HT-29 (cell line): ENCODE measurements at places on chromosomes 1 and 21.
A peak's percentile ranks its signal among the peaks of the same experiment; 100 is the strongest.

- DNase-seq, result no peak
Observed at GRCh38 chr1:3038113-3038551, 16.9 kb downstream of the ACTRT2 start.

DNA sequence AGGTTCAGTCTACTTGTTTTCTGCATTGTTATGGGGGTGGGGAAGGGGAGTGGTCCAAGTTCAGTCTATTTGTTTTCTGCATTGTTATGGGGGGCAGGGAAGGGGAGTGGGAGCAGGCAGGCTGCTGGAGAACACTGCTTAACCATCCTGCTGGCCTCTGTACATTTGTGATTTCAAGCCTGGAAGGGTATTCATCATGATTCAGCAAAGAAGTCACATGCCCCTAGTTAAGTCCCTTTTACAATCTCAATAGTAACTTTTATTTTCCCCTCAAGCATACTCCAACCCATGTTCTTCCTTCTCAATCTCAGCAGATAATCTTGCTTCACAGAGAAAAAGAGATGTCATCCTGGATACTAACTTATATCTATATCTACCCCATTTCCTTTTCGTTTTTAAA, 7.9 kb downstream of the LYST start:
- no peak for DNase-seq

- DNase-seq, result no peak
Observed at GRCh38 chr1:970242-970972, 4.1 kb downstream of the PLEKHN1 start.

- no peak for DNase-seq
Observed at GRCh38 chr1:41502912-41503311, 18.4 kb upstream of the EDN2 start.

- no peak for DNase-seq
Observed at GRCh38 chr1:59428828-59429227, 131.9 kb downstream of the FGGY start.

DNA sequence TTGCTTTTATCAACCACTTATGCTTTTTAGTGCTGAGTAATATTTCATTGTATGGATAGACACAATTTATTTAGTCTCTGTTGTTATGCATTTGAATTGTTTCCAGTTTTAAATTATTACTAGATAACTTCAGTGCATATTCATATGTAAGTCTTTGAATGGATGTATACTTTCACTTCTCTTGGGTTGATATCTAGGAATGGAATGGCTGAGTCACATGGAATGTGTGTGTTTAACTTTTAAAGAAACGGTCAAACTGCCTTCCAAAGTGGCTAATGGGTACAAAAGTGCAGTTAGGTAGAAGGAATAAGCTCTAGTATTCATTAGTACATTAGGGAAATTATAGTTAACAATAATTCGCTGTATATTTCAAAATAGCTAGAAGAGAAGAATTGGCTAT, 82.4 kb downstream of the NPHS2 start:
- DNase-seq, result no peak

DNA sequence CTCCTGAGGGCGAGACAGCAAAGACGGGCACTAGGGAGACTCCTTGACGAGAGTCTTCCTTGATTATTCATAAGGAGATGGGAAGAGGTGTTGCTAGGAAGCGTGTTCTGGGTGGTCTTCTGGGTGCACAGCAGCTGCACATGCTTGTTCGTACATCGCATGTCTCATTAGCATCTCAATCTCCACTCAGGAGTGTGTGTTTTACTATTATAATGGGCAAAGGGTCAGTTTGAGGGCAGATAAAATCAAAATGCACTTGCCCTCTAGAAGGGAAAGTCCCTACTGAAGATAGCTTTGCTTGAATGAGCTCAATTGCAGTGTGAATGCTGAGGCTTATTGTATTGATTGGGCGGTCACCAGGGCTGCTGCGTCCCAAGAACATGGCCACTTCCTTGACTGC, 50.2 kb upstream of the SCCPDH start:
- no peak for DNase-seq

GRCh38 chr1:119260506-119260905, 108.1 kb upstream of the HAO2 start:
- no peak for DNase-seq

GRCh38 chr1:152189657-152190442, 30.8 kb upstream of the RPTN start:
- DNase-seq, result peak; percentile 82

- no peak for DNase-seq
Observed at GRCh38 chr1:90593312-90593711, 123.8 kb downstream of the BARHL2 start.

GRCh38 chr1:68361346-68361910, 88.3 kb downstream of the RPE65 start:
- no peak for DNase-seq

DNA sequence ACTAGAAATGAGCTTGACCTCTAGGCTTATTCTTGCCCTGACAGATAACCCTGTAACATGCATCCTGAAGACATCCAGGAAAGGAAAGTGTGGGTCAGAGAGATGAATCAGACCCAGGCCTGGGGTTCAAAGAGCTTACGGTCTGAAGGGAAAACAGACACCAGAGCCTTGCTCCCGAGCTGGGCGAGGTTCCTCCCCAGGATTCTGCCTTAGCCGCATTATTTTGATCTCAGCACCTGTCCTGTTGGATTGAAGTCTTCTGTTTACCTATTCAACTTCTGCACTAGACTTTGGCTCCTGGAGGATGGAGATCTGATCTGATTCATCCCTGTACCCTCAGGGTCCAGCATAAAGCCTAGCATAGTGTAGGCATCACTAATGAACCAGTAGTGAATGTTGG, 1.9 kb downstream of the CYP4B1 start:
- no peak for DNase-seq

DNA sequence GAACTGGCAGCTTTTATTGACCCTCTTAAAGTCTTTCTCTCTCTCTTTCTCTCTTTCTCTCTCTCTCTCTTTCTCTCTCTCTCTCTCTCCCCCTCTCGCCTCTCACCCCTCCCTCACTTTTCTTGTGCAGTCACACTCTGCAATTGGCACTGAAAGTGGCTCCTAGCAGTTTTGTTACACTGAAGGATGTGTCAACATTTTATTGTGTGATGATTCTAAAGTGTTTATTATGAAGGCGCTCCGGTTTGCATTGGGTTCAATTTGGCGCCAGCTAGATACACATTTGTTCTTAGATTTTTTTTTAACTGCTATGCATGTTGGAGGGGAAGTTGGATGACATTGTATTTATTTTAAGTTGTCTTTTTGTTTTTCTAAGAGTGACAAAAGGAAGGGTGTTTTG, 64.0 kb upstream of the CHRM3 start:
- no peak for DNase-seq

- no peak for DNase-seq
Observed at GRCh38 chr1:70486676-70487458, 75.8 kb downstream of the CTH start.

DNA sequence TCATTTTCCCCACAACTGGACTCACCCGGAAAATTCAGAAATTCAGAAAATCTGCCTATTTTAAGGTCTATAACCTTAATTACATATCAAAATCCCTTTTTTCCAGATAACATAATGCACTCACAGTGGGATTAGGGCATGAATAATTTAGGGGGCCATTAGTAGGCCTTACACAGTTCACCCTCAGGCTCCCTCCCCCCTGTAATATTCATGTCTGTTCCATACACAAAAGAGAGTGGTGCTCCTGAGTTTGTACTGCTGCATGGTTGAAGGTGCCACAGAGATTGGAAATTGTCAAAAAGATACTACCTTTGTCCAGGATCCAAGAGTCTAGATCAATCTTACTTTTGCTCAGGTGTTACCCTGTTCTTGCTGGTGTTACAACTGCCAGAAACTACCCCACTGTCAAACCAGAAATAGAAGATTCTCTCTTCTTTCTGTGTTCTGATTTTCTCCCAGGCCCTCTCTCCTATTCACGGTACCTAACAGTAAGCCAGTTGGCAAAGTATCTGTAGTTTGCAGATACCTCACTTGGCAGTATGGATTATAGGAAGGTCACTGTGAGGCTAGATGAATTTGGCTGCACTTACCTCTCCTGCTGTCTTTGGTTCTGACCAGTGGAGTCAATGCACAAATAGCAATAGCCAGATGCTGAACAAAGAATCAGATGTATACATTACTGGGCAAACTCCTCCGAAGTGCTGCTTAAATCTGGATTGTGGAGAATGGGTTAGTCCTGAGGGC, 53.2 kb downstream of the C1orf198 start:
- no peak for DNase-seq

- no peak for DNase-seq
Observed at GRCh38 chr1:162011337-162012012, 12.2 kb downstream of the OLFML2B start.

DNA sequence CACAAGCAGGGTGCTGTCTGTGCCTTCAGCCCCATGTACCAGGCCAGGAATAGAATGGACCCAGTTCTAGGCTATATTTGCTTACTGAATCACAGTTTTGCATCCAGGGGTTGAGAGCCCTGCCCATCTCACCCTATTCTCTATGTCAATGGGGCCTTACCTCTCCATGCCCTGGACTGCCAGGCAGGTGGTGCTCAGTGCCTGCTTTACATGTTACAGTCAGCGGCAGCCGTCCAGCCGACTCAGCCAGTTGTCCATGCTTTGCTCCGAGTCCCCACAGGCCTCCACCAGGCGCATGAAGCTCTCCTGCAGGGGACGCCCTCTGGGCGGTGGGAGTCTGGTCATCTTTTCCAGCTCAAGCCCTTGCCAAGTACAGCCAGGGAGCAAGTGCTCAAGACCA, 12.2 kb upstream of the FAM167B start:
- DNase-seq, result no peak

- peak; percentile 63 for DNase-seq
Observed at GRCh38 chr1:32014199-32014947, 705 bp downstream of the KHDRBS1 start.

- no peak for DNase-seq
Observed at GRCh38 chr21:36048357-36048756, 12.0 kb downstream of the SETD4 start.

- peak; percentile 33 for DNase-seq
Observed at GRCh38 chr1:212607206-212607912, 1.2 kb upstream of the ATF3 start.

- no peak for DNase-seq
Observed at GRCh38 chr1:115927971-115928370, 48.3 kb upstream of the SLC22A15 start.

GRCh38 chr1:215166886-215167285, 84.3 kb downstream of the KCNK2 start:
- no peak for DNase-seq

DNA sequence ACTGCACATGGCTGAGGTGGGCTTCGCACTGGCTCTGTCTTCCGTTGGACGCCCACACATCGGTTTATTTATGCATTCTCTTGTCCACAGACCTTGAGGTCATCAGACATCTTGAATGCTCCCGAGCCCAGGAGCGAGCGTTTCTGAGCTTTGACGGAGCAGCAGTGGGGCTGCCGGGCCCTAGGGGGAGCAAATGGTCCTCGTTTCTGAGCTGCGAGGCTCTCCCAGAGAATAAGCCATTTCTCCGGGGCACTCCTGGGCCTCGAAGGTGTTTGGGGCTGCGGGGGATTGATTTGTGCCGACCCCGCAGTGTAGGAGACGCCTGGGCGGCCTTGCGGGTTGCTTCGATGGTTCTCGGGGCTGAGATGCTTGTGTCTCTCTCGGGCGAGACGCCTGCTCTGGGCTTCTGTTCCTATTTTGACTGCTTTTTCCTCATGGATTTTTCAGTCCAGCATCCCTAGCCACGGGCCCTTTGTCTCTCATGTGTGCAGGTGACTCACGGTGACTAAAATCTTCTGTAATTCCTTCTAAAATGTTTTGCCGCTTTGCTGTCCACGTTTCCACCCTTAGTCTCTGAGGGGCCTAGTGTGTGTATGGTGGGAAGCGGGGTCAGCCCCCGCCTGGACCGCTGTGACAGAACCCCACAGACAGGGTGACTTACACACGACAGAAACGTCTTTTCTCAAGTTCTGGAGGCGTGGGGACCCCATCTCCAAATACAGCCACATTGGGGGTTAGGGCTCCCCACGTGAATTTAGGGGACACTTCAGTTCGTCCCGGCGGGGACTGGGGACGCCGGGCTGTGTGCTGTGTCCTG, 62.1 kb downstream of the FAAP20 start:
- no peak for DNase-seq

DNA sequence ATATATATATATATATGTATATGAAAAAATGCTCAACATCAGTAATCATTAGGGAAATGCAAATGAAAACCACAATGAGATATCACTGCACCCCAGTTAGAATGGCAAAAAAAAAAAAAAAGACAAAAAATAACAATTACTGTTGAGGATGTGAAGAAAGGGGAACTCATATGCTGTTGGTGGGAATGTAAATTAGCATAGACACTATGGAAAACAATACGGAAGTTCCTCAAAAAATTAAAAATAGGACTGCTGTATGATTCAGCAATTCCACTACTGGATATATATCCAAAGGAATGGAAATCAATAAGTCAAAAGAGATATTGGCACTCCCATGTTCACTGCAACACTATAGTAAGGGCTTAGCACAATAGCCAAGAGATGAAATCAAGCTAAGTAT, 41.5 kb upstream of the CTBS start:
- DNase-seq, result no peak

DNA sequence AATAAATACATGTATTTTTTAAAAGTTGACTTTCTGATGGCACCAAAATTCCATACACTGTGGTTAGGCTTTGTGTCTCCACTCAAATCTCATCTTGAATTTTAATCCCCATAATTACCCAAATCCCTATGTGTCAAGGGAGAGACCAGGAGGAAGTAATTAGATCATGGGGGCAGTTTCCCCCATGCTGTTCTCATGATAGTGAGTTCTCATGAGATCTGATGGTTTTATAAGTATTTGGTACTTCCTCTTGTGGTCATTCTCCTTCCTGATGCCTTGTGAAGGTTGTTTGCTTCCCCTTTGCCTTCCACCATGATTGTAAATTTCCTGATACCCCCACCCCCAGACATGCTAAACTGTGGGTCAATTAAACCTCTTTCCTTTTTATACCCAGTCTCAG, 1218.4 kb upstream of the PRMT6 start:
- no peak for DNase-seq

DNA sequence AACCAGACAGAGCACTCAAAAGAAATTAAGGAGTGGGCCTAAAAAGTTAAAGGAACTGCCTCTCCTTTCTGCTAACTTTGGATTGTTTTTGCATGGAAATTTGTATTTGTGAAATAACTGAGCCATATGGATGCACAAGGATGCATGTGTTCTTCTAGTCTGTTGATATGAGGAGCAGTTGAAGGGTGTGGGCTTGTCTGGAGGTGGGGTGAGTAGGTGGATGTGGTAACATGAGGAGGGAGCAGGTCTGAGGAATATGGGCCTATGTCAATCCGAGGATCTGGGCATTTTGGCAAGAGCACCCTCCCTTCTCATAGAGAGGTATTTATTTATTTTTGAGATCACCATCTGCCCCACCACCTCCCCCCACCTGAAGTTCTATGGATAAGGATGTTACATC, 13.4 kb downstream of the CACNA1E start:
- no peak for DNase-seq

GRCh38 chr1:221234791-221235190, 355.5 kb downstream of the HLX start:
- DNase-seq, result no peak

GRCh38 chr1:82485591-82486369, 685.0 kb downstream of the ADGRL2 start:
- DNase-seq, result no peak

- peak; percentile 33 for DNase-seq
Observed at GRCh38 chr1:18901952-18902522, 318 bp downstream of the ALDH4A1 start.
